WTC11 (cell line): ENCODE measurements at places on chromosomes 6 and 20.
A peak's percentile ranks its signal among the peaks of the same experiment; 100 is the strongest.

DNA sequence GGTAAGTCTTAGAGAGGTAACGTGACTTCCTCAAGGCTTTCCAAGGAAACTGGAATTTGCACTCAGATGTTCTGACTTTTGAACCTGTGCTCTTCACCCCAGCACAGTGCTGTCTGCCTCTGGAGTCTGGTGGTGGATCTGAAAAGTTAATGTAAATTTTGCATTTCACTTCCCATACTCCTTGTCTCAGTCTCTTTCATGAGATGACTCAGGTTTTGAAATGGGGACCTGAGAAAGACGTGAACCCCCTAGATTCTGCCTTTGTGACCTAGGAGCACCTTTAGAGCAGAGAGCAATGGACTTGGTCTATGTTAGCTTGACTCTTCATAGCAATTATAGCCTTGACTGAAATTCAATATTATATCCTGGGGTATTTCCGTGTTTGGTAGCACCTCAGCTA is 223.0 kb downstream of the QKI start:
- DNase-seq, result no peak

- no peak for DNase-seq
These were observed 2.6 kb downstream of the MPIG6B start for GRCh38 chr6:31725502-31726350.

DNA sequence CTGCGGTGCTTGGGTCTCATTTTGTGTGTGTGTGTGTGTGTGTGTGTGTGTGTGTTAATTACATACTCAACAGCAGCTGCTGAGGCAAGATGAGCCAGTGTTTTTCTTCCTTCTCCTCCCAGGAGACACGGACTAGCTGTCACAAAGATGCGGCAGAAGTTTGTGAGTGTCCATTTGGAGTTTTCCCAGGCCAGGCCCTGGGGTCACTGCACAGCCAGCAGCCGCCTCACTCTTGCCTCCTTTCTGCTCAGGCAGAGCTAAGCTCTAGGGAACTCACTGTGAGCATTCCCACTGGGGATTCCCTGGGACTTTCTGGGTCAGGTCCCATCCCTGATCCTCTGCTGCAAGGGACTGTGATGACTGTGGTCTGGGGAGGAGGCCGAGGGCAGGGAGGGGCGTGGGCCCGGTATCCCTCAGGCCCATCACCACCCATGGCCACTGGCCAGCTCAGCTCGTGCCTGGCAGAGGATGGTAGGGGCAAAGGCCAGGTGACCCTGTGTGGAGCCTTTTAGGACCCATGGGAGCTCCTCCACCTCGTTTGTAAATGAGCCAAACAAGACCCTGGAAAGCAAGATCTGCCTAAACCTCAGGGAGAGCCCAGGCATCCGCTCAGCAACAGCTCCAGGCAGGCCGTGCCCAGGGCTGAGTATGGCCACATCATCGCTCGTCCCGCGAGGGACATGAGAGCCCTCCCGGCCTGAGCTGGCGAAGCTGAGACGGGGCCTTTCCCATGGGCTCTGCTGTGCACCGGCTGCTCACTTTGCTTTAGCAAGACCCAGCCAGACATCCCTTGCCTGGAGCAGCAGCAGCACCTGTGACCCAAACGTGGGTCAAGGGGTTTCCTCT is 102.0 kb downstream of the PSMB1 start:
- DNase-seq, result no peak

- no peak for DNase-seq
These were observed 11.7 kb downstream of the TSPYL1 start for GRCh38 chr6:116267836-116268588.

GRCh38 chr6:158233214-158233795 is 65.2 kb downstream of the GTF2H5 start:
- no peak for DNase-seq

DNA sequence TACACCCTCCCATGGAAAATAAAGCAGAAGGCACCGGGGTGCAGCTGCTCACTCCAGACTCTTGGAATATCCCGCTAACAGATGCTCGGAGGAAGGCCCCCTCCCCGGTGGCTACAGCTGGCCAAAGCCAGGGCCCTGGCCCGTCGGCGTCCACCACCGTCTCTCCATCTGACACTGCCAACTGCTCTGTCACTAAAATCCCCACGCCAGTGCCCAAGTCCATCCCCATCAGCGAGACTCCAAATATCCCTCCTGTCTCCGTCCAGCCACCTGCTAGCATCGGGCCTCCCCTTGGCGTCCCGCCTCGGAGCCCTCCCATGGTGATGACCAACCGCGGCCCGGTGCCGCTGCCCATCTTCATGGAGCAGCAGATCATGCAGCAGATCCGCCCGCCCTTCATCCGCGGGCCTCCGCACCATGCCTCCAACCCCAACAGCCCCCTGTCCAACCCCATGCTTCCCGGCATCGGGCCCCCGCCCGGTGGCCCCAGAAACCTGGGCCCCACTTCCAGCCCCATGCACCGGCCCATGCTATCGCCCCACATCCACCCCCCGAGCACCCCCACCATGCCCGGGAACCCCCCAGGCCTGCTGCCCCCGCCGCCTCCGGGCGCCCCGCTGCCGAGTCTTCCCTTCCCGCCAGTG is 143.9 kb downstream of the SOBP start:
- DNase-seq, result no peak

DNA sequence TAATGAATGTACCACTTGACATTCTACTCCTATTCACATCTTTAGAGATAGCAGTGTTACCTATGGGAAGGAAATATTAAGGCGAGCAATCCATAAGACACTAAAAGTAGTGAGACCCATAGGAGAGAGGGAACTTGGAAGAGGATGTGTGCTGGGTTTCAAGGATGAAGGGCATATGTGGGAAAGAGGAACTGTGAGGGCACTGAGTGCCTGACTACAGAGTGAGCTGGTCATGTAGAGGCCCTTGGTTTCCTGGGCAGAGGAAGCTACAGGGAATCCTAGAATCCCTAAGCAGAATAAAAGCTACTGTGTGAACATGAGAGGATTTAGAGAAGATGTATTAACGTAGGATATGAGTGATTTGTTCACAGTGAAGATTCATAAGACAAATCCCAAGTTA is 262.8 kb downstream of the FARS2 start:
- DNase-seq, result no peak

GRCh38 chr6:110428153-110428552 is 12.8 kb upstream of the DDO start:
- no peak for DNase-seq

GRCh38 chr6:134111062-134111677 is 58.7 kb upstream of the SLC2A12 start:
- DNase-seq, result peak; percentile 34

DNA sequence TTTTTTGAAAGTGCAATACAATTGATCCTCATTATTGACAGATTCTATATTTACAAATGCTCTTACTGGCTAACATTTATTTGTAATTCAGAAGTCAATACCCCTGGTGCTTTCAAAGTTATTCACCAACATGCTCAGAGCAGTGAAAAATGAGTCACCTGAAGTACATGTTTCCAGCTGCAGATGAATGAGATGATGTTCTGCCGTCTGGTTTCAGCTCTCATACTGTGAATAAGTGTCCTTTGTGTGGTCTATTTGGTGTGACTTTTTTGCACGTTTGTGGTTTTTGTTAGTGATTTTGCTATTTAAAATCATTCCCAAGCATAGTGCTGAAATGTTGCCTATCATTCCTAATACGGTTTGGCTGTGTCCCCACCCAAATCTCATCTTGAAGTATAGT is 22.3 kb upstream of the EYA4 start:
- no peak for DNase-seq

GRCh38 chr6:114735025-114735735 is 392.4 kb upstream of the HS3ST5 start:
- DNase-seq, result no peak

GRCh38 chr20:40900666-40901215 is 127.9 kb upstream of the TOP1 start:
- DNase-seq, result no peak

- DNase-seq, result no peak
These were observed 70.2 kb upstream of the SLC22A1 start for GRCh38 chr6:160051390-160051789.

DNA sequence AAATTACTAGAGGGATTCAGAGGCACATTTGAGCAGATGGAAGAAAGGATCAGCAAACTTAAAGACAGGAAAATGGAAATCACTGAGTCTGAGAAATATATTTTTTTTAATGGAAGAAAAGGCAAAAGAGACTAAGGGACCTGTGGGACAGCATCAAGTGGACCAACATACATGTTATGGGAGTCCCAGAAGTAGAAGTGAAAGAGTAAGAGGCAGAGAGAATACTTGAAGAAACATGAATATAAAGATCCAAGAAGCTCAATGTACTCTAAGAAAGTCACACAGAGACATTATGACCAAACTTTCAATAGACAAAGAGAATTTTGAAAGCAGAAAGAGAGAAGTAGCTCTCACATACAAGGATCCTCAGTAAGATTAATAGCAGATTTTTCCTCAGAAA is 39.5 kb downstream of the SMOC2 start:
- DNase-seq, result no peak

DNA sequence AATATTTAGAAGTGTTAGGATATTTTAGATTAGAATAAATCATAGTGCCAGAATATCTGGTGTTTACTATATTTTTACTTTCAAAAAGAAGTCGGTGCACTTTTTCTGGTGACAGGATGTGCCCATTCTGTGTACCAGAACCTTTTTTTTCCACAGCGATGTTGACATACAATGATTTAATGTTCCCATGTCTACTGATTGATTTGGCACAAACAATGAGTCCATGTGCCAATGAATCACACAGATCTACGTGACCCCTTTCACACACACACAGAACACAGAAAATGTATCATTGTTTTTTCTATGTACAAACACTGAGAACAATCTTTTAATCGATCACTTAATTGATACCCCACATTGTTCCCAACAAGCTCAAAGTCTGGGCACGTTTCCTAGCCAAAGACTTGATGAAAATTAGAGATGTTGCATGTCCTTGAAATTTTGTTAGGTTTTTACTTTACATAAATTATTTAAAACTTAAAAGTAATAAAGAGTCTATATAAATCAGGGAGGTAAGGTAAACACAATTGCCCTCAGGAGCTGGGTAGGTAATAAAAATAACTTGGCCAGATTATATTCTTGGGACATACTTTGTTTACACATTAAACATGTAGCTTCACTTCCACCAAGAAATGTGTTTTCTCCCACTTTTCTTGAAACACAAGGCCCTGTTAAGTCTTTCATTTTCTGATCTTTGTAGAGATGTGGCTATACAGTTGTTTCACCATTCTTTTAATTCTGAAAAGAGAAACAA is 36.4 kb upstream of the SOX4 start:
- DNase-seq, result no peak

DNA sequence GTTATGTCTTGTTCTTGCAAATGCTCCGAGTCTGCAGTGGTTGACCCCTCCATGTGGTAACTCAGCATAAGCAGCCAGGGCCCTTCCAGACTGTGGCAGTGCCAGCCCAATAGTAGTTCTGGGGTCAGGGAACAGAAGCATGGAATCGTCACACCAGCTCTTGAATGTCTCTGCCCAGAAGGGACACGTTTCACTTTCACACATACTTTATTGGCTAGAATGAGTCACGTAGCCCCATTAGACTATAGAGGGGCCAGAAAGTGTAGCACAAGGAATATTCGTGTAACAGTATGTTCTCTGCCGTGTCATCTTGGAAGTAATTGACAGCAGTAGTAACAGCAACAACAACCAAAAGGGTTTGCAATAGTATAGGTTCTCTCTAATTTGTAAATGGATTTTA is 254.7 kb downstream of the FARS2 start:
- no peak for DNase-seq

GRCh38 chr20:23037017-23037481 is 1.9 kb downstream of the SSTR4 start:
- DNase-seq, result no peak

GRCh38 chr6:71288228-71289038 is at the start of gene OGFRL1:
Gene OGFRL1 (plus strand): TSS chr6:71288811. CDS start chr6:71288937, 126 bp downstream.
- DNase-seq, result peak; percentile 54

DNA sequence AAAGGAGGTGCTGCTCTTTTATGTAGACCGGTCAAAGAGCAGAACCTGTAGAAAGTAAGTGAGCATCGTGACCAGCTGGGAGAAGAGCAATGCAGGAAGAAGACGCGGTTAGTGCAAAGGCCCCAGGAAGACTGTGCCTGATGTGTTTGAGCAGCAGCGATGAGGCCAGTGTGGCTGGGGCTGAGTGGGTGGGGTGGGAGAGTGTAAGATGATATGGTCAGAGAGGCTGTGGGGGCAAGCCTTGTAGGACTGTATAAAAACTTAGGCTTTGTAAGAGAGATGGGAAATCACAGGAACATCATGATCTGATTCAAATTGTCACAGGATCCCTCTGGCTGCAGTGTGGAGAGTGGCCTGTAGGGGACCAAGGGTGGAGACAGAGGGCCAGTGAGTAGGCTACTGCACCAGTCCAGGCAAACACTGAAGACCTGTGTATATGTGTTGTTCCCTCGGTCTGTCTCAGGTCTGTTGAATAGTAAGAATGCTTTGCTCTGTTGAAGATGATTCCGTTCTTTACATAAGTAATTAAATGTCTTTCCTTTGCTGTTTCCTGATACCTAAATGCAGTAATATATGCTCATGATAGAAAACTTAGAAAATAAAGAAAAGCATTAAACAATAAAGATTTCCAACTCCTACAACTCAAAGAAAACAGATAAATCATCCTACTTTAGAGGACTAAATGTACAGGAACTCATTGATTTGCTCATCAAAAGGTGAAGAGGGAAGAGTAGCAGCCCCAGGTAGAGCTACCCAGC is 23.6 kb upstream of the WFDC2 start:
- DNase-seq, result peak; percentile 74

DNA sequence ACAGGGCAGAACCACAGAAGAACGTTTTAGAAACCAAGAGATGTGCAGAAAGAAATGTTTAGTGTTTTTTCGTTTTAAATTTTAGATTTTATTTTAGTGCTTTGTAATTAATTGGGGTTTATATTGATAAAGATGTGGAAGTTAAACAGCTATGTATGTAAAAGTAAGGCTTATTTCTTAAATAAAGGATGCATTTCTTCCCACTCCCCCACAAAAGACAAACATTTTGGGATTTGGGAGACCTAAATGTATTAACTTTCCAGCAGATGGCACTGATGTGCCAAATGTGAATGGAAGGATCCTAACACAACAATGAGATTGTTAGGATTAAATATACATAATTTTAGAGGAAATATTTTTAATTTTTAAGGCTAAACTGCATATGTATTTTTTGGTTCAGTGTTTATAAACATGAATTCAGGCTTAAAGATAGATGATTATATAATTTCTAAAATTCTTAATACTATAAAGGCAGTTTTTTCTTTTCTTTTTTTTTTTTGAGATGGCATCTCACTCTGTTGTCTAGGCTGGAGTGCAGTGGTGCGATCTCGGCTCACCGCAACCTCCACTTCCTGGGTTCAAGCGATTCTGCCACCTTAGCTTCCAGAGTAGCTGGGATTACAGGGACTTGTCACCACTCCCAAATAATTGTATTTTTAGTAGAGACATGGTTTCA is 12.0 kb downstream of the PFDN4 start:
- no peak for DNase-seq

DNA sequence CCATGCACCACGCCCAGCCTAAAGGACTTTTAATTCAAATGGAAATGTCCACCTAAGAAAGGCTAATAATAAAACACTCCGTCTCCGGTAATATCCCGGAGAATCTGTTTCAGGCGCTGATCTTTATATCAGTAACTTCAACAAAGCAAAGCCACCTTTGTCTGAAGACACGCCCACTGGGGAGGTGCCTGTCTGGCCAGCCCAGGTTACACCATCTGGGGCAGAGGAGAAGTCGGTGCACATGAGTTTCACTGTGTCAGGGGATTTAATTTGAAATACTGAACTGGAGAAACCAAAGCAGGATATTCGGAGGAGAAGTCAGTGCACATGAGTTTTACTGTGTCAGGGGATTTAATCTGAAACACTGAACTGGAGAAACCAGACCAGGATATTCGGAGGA is 9.4 kb downstream of the SERPINB6 start:
- DNase-seq, result peak; percentile 48
